ENCODE measurements at places on chromosomes 6 and 20.

DNA sequence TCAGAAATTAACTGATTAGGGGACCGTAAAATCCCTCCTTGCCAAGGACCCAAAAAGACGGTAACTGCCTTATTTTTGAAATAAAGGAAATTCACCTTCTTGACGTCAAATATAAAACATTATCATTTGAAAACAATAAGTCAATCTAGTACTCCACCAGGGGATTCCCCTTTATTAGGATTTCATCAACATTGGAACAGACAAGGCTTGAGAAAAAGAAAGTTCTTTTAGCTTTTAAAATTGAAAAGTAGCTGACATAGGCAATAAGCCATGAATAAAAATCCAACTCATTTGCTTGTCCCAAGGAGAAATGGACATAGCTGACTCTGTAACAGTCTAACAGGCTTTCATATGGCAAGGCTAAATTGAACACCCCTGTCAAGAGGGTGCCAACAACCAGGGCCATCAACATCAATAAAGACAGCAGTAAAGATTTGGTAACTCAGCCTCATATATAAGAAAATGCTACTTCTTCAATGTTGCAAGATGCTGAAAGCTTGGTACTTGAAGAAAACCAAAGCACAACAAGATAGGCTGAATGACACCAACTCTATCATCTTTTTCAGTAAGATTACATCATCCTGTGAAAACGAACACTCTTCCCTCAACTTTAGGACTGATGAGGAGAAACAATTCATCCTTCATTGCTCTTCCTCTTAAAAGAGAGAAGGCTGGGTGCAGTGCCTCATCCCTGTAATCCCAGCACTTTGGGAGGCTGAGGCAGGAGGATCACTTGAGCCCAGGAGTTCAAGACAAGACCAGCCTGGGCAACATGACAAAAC, 121.0 kb upstream of the PRDM1 start:
- DNase-seq, result no peak

DNA sequence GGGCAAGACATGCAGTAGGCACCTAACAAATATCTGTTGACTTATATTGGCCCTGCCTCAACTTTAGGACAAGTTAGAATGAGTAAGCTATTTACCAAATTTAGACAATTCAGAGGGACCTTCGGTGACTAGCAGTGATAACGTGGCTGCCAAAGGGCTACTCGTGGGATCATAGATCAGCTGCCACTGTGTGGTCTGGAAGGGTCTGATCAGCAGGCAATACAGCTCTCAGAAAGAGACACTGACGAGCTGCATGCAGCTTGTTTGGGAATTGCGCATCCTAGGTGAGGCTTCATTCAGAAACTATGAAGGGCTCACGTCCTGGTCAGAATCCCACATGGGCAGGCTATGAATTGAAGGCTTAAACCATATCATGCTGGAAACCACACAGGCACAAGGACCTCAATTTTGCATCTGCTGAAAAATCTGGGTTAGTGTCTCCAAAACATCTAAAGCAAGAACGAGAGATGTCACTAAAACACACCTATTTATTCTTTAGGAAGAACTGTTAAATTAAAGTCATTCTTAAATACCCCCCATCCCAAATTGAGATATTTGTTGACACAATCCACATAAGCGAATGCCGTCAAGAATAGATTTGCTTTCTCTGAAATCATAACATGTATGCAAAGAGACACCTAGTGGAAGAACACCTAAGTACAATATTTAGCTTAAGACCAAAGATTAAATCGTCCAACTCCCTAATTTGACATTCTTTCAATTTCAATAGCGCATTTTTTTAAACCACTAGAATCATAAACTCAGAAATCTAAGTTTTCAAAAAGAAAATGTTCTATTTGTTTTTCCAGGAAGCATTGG, 79.6 kb downstream of the IPCEF1 start:
- DNase-seq, result no peak

DNA sequence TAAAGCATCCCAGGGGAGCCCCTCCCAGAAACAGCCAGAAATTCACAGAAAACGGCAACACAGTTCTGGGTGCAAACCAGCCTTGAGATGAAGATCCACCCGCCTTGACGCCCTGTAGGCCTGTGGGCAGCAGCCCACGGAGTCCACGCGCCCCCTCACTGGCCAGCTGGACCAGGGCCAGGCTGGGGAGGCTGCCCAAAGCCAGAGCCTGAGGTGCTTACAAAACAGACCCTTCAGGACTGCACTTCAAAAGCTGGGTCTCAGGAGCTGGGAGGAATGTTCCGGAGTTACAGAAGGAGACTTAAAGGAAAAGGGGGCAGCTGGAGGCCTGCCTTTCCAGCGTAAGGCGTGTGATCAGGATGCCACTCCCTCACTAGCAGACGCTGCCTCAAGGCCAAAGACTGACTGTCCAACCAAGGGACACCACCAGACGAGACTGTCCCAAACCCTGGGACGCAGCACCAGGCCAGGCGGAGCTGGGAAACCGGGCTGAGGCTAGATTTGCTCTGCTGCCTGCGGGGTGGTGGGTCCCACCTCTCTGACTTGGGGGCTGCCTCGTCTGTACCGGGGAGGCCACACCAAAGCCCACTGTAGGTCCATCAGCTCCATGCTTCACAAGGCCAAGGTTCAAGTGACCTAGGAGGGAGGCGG, 48.1 kb downstream of the RRBP1 start:
- no peak for DNase-seq

DNA sequence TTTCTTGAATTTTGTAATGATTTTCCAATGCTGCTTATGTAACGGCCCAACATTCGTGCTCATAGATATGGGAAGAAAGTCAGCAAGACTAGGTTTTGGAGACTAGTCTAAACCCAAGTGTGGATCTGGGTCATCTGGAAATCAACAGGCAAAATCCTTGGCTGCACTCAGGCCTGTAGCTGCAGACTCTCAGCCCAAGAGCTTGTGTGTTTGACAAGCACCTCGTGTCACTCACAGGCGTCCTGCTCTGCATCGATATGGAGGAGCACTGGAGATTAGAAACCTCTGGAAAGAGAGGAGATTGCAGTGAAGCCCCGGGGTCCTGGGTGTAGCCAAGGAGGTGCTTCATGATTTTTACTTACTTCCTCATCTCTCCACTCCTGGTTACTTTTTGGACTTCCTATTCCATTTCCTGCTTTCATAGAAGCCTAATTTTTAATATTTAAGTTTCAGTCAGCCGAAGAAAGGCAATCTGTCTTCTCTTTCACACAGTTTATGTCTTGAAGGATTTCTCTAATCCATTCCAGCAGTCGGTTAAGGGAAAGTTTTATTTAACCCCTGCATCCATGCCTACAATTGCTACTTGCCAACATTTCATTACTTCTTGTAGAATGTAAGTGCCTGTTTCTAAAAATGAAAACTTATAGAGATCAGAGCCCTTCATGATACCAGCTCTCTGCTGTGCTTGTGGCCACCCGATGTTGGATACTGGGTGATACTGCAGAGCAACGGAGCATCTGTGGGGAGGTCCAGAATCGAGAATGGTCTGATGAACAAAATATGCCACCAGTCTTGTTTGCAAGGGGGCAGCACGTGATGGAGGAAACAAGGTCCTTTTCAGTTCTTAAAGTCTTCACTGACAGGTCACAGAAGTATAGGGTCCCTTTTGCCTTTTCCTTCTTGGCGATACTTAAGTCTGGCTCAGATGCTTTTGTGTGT, 296.3 kb downstream of the QKI start:
- no peak for DNase-seq

- DNase-seq, result no peak
Observed at GRCh38 chr6:11416936-11417576, 120.5 kb upstream of the TMEM170B start.

GRCh38 chr20:9110365-9110764, 41.5 kb downstream of the PLCB4 start:
- DNase-seq, result no peak

DNA sequence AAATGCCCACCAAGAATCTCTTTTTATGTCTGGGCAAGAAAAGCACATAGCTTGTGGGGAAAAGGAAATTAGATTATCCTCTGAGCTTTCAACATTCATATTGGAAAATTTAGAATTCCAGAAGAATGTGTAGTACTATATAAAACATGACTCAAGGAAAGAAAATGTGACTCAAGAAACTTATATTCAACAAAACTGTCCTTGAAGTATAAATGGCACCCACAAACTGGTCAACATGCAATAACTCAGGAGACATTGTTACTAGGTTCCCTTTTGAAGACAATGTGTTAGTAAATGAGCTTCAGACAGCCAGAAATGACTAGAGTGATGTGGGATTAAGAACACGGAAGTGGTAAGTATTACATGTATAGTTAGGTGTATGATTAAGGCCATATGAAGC, 26.1 kb upstream of the TINAG start:
- DNase-seq, result no peak

DNA sequence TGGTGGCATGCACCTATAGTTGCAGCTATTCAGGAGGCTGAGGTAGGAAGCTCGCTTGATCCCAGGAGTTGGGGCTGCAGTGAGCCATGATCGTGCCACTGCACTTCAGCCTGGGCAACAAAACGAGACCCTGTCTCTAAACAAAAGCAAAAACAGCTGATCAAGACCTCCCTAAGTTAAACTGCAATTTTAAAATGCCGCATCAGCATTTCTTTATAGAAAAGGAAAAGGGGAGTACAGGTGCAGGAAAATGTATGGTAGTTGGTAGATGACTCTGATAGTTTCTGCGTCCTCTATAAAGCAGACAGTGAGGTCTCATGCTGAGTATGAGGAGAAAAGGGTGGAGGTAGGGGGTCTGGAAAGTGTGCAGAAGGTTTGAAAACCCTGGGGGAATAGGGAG, 8.9 kb upstream of the TBCC start:
- DNase-seq, result no peak

DNA sequence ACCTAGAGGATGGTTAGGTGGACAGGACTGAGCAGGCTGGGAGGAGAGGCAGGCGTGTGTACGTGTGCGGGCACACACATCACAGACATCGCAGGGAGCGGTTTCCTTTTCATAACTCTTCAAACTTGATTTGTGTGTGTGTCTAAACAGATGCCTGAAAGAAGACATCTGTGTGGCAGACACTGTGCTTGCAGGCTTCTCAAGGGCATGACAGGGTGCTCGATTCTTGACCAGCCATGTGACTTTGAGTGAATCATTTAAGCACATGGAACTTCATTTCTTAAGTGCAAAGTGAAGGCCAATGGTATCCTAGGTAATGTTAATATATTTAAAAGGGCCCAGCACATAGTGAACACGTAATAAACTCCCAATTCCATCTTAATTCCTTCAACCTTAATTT, 186.5 kb downstream of the SCP2D1 start:
- no peak for DNase-seq

DNA sequence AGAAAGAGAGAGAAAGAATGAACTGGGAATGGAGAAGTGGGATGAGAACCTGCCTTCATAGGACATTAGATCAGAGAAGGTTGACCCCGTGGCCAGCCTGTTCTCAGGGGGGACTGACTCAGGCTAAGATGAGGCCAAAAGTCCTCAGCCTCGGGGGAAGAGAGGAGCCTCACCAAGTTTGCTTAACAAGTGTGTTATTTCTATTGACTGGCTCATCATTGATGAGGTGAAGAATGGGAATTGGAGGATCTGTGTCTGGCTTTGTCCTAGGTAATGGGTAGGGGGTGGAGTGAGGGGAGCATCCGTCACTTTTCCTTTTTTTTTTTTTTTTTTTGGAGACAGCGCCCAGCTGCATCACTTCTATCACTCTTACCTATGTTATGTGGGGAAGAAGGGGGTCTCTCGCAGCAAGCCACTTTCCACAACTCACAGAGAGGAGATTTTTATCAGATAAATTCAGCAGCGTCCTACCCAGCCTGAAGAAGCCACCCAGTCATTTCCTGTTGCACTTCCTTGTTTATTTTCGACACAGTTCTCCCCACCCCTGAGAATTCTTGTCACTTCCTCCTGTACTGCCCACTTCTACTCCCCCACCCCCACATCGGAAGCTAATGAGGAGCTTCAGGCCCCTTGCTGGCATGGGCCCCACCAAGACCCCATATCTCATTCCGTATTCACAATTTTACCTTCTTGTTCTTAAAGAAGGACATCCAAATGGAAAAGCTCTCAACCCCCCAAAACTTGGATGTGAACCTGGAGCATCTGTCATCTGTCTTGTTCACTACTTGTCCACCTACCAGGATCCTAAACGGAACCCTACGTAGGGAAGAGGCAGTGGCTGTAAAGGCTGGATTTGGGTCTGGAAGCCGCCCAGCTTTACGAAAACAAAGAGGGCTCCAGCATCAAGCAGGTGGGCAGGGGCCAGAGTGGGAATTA, 2.8 kb upstream of the RNASET2 start:
- no peak for DNase-seq

- no peak for DNase-seq
Observed at GRCh38 chr6:514396-514978, 122.9 kb downstream of the IRF4 start.

DNA sequence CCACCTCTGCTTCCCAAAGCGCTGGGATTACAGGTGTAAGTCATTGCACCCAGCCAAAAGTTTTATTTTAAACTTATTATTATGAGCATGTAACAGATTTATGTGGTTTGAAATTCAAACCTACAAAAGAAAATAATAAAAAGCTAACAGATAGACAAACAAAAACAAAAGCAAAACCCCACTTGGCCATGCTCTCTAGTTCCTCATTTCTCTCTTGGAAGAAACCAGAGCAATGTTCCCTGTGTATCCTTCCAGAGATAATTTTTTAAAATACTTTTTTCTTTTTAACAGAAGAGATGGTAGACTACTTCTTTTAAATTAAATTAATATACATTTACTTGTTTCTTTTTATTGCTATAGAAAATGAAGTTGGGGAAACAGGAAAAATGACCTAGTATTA, 28.0 kb upstream of the SLC17A3 start:
- DNase-seq, result no peak

DNA sequence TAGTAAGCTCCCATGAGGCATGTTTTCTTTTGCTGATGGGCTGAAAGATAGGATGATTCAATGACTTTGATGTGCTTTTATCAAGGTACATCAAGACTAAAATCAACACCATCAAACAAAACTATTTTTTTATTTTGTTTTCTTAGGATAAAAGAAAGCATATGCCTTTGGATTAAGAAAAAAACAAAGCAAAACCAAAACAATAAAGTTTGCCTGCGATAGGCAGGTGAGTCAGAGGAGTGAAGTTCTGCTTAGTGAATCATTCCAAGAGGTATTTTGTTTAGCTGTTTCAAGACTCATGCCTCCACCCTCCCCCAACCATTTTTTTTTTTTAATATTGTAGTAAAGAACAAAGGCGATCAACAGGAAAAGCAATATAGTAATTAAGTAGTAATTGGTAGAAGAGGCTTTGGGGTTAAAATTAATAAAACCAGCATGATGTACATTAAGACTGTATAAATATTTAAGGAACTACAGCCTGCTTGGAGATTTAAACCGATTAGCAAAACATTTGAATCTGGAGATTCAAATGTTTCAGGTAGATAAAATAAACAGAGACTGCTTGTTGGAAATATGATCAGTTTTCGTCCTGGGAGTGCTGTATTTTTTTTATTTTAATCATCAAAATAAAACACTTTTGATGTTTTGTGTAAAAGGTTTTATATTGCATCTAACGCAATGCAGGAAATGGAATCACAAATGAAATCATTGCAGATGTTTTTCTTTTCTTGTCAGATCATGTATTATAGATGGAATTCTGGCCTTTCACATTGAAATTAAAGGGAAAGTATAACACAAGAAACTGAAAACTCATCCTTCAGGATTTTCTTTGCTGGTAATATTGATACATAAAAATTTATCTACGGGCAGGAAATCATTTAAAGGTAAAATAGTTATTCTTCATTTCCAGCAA, 482.3 kb upstream of the MANEA start:
- DNase-seq, result no peak

Measured in hippocampal formation (tissue), 2 donors.